ENCODE measurements at places on chromosomes 4 and X.

DNA sequence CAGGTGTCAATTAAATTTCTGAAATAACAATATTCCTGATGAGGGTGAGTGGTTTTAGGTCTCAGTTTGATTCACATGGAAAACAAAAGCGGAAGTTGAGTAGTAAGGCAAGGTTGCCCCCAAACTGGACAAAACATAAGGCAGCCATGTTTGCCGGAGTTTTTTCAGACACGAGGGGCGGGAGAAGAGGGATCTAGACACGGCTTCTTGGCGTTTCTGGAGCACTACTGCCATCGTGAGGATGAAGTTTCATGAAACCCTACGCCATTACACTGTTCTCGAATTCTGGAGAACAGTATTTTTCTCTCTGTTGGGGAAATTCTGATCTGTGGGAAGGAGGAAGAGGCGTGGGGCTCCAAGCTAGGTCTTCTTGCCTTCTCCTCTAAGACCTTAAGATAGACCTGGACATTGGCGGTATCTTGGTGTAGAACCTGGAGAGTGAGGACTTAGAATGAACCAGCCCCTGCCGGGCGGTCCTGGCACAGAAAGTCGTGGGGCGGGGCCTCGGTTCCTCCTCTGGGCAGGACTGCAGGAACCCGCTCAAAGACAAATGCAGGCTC lies 160.3 kb downstream of the OR13H1 start:
- DNase-seq: peak; percentile 83

DNA sequence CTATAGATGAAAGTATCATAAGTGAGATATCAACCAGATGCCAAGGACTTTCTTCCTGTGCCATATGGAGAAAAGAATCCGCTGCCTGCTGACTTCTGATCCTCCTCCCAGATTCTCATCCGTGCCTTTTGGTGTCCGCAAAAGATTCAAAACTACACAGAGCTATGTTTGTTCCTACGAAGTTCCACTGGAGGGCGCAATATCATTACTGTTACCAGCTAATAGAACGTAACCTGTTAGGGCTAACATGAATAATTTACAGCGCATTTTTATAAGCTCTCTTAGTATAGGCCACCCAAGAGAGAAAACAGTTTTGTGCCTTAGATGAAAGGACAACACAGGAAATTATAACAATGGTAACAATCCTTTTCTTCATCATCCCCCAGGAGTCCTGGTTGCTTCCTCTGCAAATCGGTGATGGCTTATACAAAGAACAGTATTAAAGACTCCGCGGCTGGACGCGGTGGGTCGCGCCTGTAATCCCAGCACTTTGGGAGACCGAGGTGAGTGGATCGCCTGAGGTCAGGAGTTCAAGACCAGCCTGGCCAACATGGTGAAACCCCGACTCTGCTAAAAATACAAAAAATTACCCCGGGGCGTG lies 22.8 kb upstream of the CENPVL3 start:
- peak; percentile 32 for DNase-seq

GRCh38 chr4:6093671-6094070 lies 75.4 kb upstream of the C4orf50 start:
- DNase-seq: no peak

- DNase-seq: no peak
These were observed 111.3 kb upstream of the ATP8A1 start for GRCh38 chr4:42768125-42768748.

DNA sequence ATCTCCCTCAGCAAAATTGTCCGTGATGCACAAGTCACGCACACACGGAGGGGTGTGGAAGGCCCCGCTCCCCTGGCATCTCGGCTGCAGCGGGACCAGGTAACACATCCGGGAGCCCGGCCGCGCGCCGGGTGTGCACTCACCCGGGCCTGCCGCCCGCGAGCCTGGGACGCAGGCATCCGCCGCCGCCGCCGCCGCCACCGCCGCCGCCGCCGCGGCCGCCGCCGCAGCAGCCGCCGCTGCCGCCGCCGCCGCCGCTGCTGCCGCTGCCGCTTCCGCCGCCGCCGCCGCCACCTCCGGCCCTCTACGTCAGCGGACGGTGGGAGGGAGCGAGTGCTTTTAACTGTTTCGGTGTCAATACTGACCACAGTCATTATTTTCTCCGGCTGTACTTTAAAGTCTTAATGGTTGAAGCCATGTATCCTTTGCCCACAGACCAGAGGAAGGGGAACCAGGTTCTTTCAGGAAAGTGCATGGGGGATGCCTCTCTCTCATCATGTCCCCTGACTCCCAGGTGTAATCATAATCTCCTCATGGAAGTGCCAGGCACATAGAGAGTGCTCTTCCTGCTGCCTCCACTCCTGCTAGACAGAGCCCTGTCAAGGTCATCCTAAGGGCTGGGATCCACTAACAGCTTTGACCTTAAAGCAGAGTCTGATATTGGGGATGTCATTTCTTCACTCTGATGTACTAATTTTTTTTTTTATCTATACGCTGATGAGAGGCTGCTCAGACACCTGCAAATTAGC lies 38.0 kb downstream of the MAGEE2 start:
- DNase-seq: no peak

- no peak for DNase-seq
These were observed 26.8 kb downstream of the PRPS1 start for GRCh38 chrX:107654872-107655761.

GRCh38 chr4:99457270-99457669 lies 22.1 kb upstream of the ADH7 start:
- DNase-seq: no peak

DNA sequence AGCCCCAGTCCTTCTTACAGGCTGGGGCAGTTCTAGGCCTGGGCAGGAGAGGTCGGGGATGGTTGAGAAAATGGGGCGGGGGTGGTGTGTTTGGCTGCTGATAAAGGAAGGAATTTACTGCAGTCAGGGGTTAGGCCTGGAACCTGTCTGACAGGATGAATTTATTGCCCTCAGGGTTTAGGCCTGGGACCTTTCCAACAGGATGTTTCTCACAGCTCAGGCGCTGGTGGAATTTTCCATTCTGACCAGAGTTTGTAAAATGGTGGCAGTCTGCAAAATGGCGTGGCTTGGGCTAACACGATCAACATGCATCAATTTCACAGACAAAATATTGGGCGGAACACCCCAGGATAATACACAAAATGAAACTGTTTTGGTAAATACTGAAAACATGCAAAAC lies 83.5 kb upstream of the SPIN4 start:
- no peak for DNase-seq

GRCh38 chrX:103372886-103373285 lies 3.5 kb upstream of the BEX3 start:
- DNase-seq: no peak

GRCh38 chrX:120453985-120454384 lies 15.1 kb downstream of the LAMP2 start:
- no peak for DNase-seq

- DNase-seq: no peak
These were observed 74.4 kb downstream of the RPS3A start for GRCh38 chr4:151173871-151174270.

DNA sequence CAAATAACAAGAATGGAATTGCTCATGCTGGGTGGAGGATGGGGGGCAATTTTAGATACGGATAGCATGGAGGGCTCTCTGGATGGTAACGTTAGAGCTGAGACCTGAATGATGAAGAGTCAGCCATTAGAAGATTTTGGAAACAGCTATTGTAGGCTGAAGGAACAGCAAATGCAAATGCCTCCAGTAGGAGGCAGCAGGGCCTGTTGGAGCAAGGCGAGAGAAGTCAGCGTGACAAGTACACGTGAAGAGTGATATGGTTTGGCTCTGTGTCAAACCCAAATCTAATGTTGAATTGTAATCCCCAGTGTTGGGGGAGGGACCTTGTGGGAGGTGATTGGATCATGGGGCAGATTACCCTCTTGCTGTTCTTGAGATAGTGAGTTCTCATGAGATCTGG lies 59.3 kb upstream of the SOD3 start:
- no peak for DNase-seq

- peak; percentile 63 for DNase-seq
These were observed 70.7 kb upstream of the PPP3CA start for GRCh38 chr4:101418055-101418454.

GRCh38 chr4:76726176-76726575 lies 171.8 kb downstream of the SOWAHB start:
- no peak for DNase-seq

GRCh38 chrX:141180851-141181250 lies 3.9 kb upstream of the LDOC1 start:
- no peak for DNase-seq

DNA sequence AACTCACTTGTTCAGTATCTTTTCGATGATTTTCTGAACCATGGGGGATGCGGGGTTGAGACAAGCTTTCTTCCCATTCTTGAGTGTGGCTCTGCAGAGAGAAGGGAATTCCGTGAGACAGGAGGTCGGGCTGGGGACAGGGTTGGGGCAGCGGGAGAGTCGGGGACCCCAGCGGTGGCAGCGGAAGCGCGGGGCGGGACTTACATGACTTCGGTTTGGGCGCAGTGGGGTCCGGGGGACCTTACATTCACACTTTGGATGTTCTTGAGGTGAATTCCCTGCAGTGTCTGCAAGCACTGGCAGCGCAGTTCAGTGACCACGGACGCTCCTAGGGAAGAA lies 434 bp downstream of the CXCL3 start:
- DNase-seq: no peak

GRCh38 chr4:10003666-10004065 lies 17.6 kb downstream of the SLC2A9 start:
- DNase-seq: no peak

GRCh38 chrX:16185725-16186136 lies 18.4 kb downstream of the MAGEB17 start:
- DNase-seq: no peak

- DNase-seq: no peak
These were observed 91.8 kb downstream of the PDE5A start for GRCh38 chr4:119536572-119537528.
